GM23248 (cell line): ENCODE measurements at places on chromosomes 6 and 20.

- DNase-seq: no peak
Measured at GRCh38 chr6:166542580-166542912, 43.9 kb downstream of the RAMACL start.

DNA sequence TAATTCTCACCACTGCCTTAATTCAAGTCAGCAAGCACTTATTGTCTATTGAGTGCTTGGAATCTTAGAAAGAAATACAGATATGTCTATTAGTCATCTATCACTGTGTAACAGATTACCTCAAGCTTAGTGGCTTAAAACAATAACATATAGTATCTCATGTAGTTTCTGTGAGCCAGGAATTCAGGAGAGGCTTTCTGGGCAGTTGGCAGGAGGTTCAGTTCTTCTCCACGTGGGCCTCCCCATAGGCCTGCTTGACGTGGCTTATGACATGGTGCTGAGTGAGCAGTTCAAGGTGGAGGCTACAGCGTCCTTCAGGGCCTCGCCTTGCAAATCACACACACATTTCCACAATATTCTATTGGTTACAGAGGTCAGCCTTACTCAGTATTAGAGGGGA, 69.7 kb downstream of the DTD1 start:
- peak; percentile 45 for DNase-seq

DNA sequence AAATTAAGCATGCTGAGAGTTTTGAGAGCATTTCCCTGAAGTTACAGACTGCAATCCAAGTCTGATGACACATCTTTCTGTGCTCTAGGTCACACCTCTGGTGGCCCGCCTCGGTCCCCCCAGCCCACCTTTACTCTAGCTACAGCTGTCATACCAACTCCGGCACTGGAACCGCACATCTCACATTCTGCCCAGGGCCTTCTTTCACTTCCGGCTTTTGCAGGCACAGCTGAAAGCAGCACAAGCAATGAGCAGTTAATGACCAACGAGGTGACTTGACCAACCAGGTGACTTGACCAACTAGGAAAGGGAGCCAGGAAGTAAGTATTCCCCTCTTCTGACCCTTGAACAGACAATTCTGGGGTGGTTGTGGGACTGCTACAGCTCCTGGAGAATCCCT, 88.6 kb upstream of the MOCS1 start:
- no peak for DNase-seq

DNA sequence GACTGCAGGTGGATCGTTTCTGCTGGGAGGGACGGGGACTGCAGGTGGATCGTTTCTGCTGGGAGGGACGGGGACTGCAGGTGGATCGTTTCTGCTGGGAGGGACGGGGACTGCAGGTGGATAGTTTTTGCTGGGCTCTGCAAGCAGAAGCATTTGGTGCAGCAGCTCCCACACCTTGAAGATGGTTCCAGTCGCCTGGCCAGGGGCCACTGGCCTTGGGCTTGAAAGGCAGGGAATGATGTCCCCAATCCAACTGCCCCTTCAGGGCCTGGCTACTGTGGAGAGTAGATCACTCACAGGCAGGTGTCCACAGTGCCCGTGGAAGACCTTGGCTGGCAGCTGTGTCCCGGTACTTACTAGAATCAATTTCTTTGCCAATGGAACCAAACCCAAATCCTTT, 68.2 kb downstream of the PSMG4 start:
- no peak for DNase-seq

- no peak for DNase-seq
Measured at GRCh38 chr6:68127074-68127473, 508.0 kb upstream of the ADGRB3 start.

DNA sequence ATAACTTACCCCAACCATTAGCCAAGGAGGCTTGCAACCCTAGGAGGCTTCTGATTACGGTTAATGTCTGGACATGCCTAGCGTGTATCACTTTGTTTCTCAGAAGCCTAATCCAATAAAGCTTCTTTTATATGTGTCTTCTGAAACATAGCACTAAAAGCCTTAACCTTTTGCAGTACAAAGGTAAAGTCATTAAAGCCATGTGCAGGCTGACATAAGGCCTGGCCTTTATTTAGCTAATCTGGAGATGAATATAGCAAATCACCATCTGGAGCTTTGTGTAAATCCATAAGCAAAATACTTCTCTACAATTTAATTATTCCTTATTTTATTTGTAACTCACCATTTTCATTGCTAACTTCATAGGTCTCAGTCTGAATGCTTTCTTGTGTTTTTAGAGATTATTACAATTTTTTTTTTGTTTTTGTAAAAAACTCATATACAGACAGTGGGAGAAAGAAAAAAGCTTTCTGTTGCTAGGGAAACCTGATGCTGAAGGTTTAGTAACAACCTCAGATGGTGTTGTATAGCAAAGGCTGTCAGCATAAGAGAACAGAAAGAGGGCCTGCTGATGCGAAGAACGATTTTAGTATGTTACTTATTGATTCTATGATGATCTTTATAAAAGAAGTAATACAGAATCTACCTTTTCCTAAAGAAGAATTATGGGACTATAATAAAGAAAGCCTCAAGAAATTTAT, at the start of gene EYS:
Gene EYS, minus strand, starts transcription at position 101 of the 701 bp plus-strand sequence. CDS start 211,816 bp downstream, outside the sequence.
- no peak for DNase-seq

DNA sequence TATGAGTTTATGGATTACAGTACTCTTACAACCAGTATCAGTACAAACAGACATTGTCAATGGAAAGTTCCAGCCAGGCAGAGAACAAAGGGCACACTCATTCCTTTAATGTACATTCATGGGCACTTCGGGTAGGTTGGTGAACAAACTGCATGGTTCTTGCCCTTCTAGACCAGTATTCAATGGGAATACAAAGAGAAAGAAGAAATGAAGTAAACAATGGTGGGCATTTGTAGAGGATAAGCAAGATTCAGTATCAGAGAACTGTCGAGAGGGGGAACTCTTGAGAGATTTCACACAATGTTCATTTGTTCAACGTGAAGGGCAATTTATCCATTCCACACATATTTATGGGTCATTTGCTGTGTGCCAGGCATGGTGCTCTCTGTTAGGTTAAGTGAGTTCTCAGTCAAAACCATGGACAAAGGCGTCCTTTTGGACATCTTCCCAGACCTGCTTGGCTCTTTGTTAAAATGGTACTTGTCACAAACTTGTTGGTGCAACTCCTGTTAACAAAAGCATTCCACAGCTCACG, 714.8 kb downstream of the DHX35 start:
- DNase-seq: peak; percentile 51

DNA sequence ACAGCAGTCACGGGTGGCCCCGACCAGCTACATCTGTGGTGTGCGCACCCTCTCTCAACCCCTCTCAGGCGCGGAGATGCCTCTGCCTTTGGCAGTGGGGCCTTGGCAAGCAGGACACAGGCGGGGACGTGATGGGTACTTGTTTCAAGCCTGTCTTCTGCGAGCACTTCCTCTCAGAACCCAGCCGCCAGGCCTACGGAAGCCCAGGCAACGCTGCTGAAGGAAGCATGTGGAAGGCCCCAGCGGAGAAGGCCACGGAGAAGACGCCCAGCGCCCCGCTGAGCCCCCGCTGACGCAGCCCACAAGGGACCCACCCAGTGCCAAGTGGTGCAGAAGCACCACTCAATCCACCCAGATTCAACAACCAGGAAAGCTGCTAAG, 13.0 kb downstream of the SERPINB6 start:
- no peak for DNase-seq

DNA sequence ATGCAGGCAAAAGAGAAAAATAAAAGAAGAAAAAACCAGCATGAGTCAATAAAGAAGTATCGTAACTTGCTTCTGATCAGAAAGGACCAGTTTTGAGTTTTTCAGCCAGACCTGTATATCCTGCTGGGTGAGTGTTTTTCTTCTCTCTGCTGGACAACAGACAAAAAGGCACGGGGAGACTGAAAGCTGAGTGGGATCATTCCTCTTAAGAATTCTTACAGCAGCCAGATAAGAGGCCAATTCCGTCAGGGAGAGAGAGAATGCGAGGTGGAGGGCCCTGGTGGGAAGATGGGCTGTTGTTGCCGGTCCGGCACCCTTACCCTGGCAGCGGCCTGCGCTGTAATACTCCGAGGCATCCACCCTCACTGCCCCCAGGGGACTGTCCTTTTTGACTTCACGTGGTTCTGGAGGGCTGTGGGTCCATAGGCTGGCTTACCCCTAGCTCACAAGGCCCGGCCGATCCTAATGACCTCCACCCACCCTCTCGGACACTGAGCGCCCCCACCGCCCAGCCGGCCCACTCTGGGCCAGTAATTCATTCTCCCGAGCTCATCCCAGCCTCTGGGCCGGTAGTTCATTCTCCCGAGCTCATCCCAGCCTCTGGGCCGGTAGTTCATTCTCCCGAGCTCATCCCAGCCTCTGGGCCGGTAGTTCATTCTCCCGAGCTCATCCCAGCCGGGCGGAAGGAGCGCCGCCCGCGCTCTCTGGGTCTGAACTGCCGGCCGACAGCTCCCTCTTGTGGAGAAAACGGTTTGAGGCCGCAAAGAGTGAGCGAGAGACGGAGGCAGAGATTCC, 118.3 kb upstream of the SIRPA start:
- peak; percentile 90 for DNase-seq

GRCh38 chr20:23666698-23667097, 22.1 kb downstream of the CST4 start:
- no peak for DNase-seq

GRCh38 chr6:108464418-108465097, 96.2 kb upstream of the FOXO3 start:
- peak; percentile 36 for DNase-seq

- no peak for DNase-seq
Measured at GRCh38 chr6:164072240-164072666, 657.7 kb downstream of the QKI start.

DNA sequence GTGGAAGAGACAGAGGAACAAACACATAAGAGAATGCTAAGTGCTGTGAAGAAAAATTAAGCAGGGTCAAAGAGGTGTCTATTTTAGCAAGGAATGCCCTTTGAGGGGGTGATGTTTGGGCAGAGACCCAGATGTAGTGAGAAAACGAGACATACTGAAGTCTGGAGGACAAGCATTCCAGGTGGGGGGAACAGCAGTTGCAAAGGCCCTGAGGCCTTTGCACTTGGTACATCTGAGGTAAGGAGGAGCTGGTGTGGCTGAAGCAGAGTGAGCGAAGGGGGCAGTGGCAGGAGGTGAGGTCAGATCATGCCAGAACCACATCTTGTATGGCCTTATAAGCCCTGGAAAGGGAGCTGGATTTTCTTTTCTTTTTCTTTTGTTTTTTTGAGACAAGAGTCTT, 6.2 kb upstream of the GDF5 start:
- DNase-seq: no peak

DNA sequence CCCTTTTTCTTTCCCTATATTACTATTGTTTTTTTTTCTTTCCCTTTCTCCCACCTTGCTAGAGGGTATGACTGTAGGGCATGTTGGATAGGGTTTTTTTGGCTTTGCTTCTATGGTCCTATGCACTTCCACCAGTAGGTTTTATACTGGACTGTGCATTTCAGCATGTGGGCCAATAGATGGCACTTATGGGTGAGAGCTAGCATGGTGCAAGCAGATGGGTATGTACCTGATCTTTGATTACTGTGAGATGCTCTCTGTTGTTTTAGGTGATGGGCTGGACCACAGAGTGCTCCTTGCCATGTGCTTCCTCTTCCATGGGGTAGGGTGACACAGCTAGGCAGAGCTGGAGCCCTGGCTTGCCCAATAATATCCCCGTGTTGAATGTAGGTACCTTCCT, 128.5 kb upstream of the CHD6 start:
- DNase-seq: no peak

GRCh38 chr6:4280707-4281106, 145.3 kb upstream of the ECI2 start:
- DNase-seq: peak; percentile 89
